Activated effector memory CD4-positive, alpha-beta T cell treated with Interleukin-2 at 50 U/mL for 16 hours (primary cell): ENCODE measurements at places on chromosomes 7 and 10.

DNA sequence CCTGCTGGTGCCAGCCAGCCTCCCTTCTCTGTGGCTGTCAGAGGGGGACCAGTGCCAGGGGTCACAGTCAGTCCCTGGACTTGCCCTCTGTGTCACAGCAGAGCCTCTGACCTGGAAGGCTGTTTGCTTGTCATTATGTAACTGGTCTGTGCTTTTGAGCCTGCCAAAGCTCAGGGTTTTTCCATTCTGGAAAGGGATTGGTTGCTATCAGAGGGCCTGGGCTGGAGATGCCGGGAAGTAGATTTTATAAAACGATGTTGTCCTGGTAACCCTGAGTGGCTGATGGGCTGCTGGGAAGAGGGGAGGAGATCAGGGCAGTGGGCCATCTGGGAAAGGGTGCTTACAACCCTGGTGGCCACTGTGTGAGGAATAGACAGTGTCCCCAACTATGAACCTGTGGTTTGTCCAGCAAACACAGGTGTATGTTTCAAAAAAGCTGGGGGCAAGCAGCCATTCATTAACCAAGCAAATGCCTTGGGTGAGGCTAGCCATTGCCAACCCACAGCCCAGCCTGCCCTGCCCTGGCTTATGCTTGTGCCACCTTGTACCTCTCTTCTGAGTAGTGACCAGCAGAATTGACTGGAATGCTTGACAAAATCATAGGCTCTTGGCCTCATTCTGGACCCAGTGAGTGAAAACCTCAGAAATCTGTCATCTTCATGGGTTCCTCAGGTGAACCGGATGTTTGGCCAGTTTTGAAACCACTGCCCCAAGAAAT, 21.6 kb downstream of the SFTPD start:
- no peak for DNase-seq

DNA sequence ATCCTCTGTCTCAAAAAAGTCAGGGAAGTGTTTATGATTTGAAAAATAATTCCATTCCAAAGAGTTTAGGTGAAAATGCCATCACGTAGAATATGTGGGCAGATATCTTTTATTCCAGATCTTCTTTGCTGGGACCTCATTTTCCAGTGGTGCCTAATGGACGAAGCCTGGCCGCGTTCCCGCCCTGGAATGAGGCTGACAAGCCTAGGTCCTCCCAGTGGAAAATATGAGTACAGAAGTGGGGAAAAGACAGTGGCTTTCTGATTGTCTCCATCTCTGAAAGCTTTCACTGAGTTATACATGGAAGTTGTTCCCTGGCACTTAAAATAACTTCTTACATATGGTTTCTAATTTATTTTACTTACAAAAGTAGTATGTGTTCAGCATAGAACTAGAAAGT, 139.4 kb downstream of the TACC2 start:
- no peak for DNase-seq

- no peak for DNase-seq
These were observed 1140.0 kb upstream of the AUTS2 start for GRCh38 chr7:68458010-68458908.

DNA sequence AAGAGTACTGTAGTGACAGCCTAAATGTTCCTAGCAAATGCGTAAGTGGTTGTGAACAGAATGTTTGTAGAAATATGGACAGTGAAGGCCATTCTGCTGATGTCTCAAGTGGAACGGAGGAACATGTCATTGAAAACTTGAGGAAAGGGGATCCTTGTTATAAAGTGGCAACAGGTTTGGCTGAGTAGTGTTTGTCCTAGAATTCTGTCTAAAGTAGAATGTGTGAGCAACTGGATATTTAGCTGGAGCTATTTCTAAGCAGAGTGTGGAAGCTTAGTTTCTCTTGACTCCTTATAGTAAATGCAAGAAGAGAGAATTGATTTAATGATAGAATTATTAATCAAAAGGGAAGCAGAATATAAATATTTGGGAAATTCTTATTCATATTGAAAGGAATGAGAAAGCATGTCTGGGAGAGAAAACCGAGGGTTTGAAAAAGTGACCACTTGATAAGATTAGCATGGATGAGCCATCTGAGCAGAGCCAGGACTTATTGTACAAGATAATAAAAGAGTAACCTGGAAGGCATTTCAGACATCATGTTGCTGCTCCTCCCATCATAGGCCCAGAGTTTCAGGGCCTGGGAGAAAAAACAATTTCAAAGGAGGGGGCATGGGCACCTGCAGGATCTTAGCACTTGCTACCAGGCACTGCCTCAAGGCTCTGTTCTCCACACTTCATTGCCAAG, 276.1 kb downstream of the BMPER start:
- DNase-seq, result no peak

- DNase-seq, result no peak
These were observed 22.9 kb downstream of the CDK6 start for GRCh38 chr7:92813390-92814024.

DNA sequence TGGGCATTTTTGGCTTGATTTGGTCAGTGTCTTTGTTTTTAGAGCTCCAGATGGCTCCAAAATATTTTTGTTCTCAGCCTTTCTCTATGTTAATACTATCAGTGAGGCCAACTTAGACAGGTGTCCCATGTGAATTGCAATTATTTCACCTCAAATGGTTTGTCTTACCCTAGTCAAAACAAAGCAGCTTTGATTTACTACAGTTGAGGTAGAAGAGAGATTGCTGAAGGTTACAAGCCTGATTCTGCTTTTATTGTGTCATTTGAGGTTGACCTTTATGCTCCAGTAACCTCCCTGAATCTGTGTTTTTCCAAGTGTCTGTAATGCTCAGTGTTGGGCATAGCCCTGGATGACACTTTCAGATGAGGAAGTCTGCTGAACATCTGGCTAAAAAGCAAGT, 882.9 kb downstream of the NRG3 start:
- DNase-seq, result no peak

- DNase-seq, result no peak
These were observed 1.7 kb upstream of the CFAP43 start for GRCh38 chr10:104233817-104234216.

DNA sequence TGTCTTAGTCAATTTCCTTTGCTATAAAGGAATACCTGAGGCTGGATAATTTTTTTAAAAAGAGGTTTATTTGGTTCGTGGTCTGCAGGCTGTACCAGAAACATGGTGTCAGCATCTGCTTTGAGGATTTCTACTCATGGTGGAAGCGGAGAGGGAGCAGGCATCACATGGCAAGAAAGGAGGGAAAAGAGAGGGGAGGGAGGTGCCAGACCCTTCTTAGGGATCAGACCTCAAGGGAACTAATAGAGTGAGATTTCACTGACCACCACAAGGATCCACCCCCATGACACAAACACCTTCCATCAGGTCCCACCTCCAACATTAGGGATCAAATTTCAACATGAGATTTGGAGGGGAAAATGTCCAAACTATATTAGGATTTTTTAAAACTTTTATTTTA, 27.0 kb upstream of the AKR1B10 start:
- DNase-seq, result no peak

DNA sequence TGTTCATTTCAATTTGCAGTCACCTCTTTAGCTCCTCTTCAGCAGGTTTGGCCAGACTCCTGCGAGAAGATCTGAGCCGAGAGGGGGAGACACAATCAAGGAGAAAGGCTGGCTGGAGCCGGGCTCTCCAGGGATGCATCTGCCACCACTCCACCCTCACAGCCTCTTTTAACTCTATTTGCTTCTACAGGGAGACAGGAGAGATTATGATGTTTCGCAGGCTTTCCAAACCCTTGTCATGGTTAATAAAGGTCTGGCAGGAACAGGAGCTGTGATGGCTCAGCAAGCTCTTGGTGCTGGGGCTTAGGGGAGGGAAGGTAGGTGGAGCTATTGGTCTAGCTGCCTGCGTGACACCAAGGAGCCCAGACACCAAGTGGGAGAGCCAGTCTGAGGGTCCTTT, 448.1 kb upstream of the PODXL start:
- DNase-seq, result no peak

DNA sequence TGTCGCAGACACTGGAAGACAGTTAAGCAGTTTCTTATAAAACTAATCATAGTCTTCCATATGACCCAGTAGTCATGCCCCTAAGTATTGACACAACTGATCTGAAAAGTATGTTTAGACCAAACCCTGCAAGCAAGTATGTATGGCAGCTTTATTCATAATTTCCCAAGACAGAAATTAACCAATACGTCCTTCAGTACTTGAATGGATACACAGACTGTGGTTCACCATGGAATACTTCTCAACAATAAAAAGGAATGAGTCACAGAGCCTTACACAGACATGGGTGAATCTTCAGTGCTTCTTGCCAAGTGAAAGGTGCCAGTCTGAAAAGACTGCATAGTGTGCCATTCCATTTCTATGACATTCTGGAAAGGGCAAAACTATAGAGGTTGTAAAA, 50.2 kb upstream of the AKR1E2 start:
- no peak for DNase-seq

DNA sequence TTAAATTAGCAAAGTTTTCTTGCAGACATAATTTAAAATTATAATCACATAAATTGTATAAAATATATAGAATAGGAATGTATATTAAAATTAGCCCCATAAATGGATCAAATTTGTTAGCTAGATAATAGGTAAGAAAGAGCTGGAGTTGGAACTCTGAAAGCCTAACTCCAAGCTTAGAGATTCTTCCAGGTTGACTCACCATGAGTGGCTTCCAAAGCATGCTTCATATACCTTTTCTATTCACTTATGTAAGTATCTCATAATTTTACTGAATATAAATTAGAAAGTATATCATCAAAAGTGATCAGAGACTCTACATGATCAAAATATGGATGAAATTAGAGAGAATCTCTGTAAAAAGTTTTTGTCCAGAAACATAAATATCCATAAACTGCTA, 320.7 kb upstream of the MAGI2 start:
- no peak for DNase-seq

- no peak for DNase-seq
These were observed 37.2 kb downstream of the PRSS2 start for GRCh38 chr7:142807855-142808460.

- DNase-seq, result no peak
These were observed 503 bp downstream of the CROT start for GRCh38 chr7:87345962-87346371.

- no peak for DNase-seq
These were observed 48.3 kb downstream of the BAIAP2L1 start for GRCh38 chr7:98352621-98353020.

DNA sequence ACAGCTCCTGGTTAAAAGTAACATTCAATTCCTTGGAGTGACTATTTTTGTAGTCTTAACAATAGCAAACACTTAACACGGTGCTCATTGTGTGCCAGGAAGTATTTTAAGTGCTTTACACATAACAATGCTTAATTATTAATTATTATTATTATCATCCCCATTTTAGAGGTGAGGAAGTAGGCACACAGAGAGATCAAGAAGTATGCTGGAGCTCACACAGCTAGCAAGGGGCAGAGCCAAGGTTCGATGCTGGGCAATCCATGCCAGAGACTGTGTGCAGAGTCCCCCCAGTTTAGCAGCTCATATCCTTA, 48.2 kb upstream of the SMNDC1 start:
- no peak for DNase-seq

DNA sequence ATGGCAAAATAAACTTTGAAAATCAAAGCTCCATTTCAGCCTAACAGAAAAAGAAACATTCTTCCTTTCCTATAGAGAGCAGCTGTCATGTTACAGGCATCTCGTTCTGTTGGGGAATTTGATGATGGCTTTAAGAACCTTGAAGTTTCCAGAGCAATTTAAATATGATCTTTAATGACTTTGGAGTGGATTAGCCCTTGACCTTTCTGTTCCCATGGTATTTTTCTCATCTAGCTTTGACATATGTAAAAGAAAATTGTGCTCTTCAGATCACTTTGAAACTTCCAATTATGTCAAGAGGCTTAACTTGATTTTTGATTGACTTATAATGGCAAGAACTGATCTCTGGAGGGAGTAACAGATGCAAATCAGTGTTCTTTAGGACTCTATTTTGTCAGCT, 157.6 kb upstream of the SEMA3E start:
- DNase-seq, result no peak

DNA sequence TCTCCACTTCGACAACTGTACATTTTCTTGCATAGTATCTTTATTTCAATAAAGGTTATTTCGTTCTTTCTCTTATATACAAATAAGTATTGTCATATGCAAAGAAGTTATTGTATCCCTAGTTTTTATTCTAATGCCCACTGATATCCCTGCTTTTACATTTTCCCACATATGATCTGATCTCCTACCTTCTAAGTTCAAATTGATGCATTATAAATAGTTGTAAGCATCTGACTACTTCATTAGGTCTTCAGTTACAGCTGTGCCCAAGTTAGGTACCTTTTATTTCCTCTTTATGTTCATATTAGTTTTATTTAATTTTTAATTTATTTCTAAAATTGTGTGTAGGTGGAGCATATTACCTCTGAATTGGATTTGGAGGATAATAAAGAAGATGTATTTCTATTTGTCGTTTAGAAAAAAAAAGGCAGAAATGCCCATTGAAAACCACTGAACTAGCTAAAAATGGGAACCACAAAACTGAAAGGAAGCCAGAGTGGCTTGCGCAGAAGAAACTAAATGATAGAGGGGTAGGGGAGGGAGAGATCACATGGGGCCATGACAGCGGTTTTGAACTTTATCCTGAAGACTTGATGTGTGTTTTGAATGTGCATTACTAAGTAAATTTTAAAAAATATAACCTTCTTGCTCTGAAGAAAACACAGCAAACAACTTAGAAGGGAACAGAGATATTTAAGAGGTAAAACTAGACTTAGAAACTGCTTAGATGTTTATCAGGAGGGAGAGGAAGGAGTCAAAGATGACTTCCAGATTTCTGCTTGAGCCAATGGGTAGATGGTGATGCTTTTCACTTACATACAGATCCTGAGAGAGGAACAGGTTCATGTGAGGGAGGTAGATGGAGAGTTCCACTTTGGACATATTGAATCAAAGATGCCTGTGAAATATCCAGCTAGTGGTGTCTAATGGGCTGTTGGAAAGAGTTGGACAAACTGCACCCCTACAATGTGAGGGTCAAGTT, 9.3 kb upstream of the ZC3HAV1L start:
- no peak for DNase-seq

DNA sequence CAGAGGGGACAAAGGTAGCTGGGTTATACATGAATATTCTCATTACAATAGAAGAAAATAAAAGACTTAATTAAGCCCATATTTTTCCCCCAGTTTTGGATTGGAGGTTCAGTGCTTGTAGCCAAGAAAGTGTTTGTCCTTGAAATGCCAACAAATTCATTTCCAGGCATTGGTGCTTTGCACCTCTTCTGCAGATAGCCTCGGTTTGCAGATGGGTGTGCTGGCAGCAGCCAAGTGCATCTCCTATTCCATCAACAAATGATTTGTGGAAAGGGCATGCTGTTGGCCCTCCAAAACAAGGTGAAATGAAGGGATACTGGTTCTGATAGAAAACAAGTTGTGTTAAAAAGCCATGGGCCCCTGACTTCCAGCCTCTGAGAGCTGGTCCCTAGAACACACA, 187.3 kb downstream of the DPY19L1 start:
- no peak for DNase-seq
